ENCODE measurements at places on chromosomes 16 and 17. TPM values are rescaled to one million over a fixed set of nuclear protein-coding genes. Genes with fewer than 3 reads are reported as not detected.

EVI2B gene
- 10.6 TPM for total RNA-seq

ZFPM1 gene
- total RNA-seq: 1.7 TPM

SLC5A2 gene
- total RNA-seq: 2.9 TPM

KRT27 gene
- total RNA-seq: not detected

DNAH17 gene
- not detected for total RNA-seq

TBC1D3G gene
- 1.4 TPM for total RNA-seq

- peak; percentile 18 for DNase-seq
Observed at GRCh38 chr17:58279016-58279711, 1.6 kb downstream of the MPO start.

GRCh38 chr16:15055141-15056053 lies 477 bp downstream of the NTAN1 start:
- peak; percentile 26 for DNase-seq

GRCh38 chr17:50731575-50732460 lies 12.4 kb downstream of the LUC7L3 start:
- DNase-seq: no peak

- peak; percentile 78 for DNase-seq
Observed at GRCh38 chr16:76976101-76976500, 214.9 kb upstream of the MON1B start.

- peak; percentile 96 for DNase-seq
Observed at GRCh38 chr16:17173281-17173680, 297.5 kb downstream of the XYLT1 start.

DNA sequence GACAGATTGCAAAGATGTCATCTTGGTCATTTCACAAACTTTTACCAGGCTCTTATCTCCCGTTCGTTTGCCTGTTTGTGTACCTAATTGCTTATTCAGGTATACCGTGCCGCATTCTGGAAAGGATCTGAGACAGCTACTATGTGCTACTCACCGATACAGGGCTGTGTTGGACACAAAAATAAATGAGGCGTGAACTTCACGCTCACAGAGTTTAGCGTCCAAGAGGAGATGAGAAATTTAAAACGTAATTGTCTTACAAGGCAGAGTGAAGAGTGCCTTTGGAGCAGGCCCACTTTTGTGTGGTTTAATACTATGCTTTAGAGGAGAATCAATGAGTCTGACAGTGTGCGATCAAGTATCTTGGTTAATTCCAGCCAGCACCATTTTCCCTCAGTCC lies 26.7 kb downstream of the MAF start:
- no peak for DNase-seq

DNA sequence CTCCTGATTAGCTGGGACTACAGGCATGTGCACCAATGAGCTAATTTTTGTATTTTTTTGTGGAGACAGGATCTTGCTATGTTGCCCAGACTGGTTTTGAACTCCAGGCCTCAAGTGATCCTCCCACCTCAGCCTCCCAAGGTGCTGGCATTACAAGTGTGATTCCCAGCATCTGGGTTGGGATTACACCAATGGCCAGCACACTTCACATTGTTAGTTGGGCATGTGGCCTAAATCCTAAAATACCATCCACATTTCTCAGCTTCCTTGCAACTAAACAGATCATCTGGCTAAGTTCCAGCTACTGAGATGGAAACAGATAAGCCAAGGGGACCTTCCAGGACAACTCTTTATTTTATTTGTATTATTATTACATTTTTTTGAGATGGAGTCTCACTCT lies 9.9 kb downstream of the RABEP2 start:
- DNase-seq: peak; percentile 11

- no peak for DNase-seq
Observed at GRCh38 chr17:30244853-30245385, 9.4 kb upstream of the SLC6A4 start.

DNA sequence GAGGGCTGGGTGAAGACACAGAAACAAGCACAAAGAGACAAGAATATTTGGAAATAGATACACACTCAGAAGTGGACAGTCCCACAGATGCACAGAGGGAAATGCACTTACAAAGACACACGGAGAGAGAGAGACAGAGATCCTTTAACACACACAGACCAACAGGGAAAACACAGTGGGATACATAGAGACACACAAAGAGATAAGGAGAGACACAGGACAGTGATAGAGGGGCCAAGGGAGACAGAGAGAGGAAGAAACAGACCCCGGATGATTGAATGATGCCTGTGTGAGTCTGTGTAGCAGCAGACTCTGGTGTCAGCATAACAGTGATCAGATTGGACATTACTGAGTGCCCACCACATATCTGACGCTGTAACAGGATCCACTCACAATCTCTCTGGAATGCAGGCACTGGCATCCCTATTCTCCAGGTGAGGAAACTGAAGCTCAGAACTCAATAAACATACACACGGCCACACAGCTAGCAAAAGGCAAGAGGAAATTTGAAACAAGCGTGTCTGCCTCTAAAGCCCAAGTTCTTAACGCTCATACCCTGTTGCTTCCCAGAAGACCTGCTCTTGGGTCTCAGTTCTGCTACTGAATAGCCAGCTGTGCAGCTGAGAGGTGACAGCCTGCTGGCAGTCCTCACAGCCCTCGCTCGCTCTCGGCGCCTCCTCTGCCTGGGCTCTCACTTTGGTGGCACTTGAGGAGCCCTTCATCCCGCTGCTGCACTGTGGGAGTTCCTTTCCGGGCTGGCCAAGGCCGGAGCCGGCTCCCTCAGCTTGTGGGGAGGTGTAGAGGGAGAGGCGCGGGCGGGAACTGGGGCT lies 186.3 kb upstream of the NLRP1 start:
- DNase-seq: no peak

DNA sequence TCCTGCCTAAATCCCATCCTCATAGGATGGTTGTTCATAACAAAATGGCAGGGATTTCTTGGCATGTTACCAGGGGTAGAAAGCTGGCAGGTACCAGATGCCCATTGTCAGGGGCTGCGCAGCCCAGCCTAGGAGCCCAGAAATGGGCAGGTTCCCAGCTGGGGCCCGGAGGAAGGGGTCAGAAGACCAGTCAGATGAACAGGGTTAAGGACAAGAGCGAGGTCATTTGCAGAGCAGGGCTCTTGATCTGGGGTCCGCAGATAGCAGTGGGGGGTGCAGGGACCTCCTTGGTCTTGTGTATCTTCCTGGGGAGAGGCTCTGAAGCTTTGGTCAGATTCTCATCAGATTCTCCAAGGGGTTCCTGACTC lies 52.3 kb upstream of the CDC42EP4 start:
- no peak for DNase-seq

GRCh38 chr17:38742411-38743308 lies 5.5 kb downstream of the PCGF2 start:
- DNase-seq: peak; percentile 97

DNA sequence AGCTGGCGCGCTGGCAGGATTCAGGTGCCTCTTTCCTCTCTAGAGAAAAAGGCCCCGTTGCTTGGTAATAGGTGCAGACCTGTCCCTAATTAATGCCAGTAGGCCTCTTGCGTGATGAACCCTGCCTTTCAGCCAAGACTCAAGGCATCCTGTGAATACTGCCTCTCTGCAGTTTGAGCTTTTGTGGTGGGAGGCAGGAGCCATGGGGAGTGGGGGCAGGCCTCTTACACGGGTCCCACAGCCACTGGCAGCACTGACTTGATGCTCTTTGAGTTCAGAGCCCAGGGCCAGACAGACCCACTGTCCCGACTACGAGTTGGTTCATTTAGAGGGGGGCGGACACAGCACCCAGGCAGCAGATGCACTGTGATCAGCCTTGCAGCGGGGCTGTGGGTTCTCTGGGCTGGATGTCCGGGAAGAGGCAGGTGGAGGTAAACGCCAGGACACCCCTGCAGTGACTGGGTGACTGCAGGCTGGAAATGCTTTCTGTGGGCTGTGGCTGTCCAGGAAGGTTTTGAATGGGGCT lies 237.0 kb downstream of the SEC14L1 start:
- no peak for DNase-seq

- no peak for DNase-seq
Observed at GRCh38 chr16:11180489-11180888, 75.5 kb downstream of the SOCS1 start.

- no peak for DNase-seq
Observed at GRCh38 chr17:21379080-21379711, 3.0 kb downstream of the KCNJ12 start.

GRCh38 chr17:2487306-2487705 lies 24.4 kb downstream of the METTL16 start:
- DNase-seq: no peak

DNA sequence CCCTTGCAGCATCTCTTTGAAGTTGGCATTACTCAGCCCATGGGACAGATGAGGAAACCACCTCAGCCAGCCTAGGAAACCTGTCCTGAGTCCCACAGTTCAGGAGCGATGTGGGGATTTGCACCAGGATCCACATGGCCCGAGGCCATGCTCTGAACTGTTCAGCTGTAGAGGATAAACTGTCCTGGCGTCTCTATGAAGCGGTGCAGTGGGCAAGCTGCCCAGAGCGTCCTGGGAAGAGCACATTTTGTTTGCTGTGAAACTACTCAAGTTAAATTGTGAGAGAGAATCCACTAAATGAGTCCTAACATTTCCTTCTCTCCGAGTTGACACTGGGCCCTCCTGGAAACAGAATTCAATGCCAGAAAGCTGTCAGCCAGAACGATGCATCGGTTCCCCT lies 276.6 kb upstream of the TNRC6C start:
- DNase-seq: peak; percentile 90

DNA sequence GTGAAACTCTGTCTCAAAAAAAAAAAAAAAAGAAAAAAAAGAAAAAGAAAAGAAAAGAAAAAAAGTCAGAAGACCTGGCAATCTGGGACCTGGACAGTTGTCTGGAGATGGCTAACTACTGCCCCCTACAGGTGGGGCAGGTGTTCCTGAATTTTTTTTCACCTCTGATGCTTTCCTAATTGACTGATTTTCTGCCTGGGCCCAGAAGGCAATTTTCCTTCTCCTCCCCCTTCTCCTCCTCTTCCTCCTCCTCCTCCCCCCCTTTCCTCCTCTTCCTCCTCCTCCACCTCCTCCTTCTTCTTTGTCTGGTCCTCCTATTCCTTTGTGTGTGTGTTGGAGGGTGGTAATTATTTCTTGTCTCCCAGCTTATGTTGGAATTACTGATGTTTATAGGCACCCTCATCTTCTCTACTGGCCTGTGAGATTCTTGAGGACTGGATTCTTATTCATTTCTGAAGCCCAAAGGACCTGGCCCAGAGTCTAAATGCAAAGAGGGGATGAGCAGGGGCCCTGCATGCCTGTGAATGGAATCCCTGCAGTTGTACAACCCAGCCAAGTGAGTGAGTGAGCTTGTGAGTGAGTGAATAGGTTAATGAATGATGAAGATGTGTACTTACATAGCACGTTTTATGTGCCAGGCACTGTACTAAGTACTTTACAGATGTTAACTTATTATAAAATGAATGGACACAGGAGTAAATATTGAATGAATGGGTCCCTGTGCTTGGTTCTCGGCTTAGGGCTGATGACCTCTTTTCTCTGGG lies 26.9 kb downstream of the IRX5 start:
- DNase-seq: no peak

- DNase-seq: peak; percentile 86
Observed at GRCh38 chr16:64478252-64478906, 643.5 kb downstream of the CDH11 start.

- peak; percentile 67 for DNase-seq
Observed at GRCh38 chr17:78168242-78168902, at the start of gene SYNGR2. Gene SYNGR2 (plus strand): TSS chr17:78168581. CDS start chr17:78168617, 36 bp downstream.

DNA sequence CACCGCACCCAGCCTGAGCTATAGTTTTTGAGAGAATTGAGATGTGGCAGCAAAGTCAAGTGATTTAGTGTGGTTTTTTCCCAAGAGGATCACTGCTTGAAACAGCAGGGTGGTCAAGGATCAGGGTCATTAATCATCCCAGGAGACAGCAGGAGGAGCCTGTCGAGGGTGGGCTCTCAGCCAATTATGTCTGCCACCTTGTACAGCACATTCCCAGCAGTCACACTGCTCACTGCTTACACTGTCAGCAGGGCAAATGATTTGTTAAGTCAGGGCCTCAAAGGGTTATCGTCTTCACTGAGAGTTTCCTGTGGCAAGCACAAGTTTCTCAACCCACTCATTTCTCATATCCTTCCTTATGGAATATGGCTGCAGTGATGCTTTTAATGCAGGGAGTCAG lies 13.2 kb downstream of the B3GNT9 start:
- DNase-seq: no peak

DNA sequence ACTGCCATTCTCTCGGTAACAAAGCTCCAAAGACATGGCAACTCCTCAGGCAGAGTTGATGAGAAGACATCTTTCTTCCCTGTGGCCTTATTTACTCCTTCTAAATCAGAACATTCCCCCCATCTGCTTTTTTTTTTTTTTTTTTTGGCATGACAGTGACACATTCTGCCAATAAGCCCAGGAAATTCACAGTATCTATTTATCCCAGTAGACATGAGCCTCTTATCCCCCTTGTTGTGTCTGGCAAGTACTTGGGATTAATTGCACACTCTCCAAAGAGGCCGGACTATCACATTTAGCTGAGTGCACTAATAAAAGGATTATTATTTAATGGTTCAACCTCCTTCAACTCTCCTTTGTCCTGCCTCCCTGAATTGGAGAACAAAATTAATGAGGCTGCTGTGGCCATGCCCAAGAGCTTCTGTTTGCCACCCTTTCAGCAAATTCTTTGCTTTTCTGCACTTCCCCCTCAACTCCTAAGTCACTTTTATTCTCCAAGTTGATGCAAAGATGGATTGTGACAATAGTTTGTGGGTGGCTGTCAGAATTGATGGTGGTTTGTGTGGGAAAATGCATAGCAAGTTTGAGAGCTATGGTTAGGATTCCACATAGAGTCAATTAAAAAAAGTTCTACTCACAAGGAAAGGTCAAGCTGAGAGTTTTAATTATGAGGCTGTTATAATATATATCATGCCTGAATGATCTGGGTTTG lies 47.2 kb downstream of the GPR139 start:
- DNase-seq: no peak

DNA sequence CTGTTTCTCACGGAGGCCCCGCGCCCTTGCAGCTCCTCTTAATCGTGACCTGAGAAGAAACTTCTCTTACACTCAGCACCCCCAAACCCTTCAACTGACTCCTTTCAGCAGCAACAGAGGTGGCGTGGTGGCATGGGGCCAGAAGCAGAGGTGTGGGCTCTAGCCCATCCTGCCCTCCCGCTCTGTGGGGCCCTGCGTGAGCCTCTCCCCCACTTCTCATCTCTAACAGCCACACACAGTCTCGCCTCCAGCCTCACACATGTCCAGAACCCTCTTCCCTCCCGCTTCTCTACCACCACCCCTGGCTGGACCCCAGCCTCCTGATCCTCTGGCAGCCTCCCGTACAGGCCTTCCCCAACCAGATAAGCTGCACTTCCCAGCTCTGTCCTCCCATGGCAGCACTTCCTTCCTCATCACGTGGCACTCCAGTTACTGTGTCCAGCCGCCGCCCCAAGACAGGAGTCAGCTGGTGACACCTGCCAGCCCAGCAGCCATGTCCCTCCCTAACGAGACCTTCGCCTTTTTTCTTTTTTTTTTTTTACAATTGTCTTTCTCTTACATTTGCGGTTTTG lies 30.5 kb downstream of the NSMCE1 start:
- DNase-seq: peak; percentile 50
